ENCODE measurements at places on chromosomes 7 and 10.

- no peak for DNase-seq
Measured at GRCh38 chr10:93471110-93471651, 11.0 kb downstream of the MYOF start.

- DNase-seq: no peak
Measured at GRCh38 chr7:2954433-2954853, 89.2 kb downstream of the CARD11 start.

DNA sequence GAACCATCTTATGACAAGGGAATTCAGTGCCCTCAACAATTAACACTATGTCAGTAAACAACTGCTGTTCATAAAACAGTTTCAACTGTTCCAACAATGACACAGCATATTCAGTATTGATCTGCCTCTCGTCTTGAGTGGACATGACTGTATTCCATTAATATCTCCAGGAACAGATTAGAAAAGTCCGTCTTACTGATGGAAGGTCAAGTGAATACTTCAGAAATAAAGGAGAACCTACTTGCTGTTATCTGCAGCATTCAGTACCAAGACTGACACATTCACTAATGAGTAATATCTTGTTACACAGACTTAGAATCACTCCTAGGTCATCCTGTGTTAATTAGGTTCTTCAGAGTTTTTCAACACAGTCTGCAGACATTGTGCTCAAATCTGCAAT, 12.1 kb downstream of the KBTBD2 start:
- no peak for DNase-seq

GRCh38 chr7:147509541-147510200, 1080.9 kb upstream of the C7orf33 start:
- DNase-seq: no peak

DNA sequence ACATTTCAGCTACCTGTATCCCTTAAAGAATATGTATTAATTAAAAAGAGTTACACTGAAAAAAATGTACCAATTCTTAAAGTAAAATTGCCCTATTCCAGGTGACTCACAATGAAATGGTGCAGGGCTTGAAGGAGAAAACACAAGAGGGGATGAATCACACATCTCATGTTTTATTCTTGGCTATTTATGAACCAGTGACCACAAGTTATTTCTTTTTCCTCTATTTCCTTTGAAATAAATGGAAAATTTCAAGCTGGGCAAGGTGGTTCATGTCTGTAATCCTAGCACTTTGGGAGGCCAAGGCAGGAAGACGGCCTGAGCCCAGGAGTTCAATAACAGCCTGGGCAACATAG, 106.8 kb downstream of the UBE2H start:
- DNase-seq: no peak

GRCh38 chr10:94991243-94991888, 52.9 kb downstream of the CYP2C9 start:
- no peak for DNase-seq

DNA sequence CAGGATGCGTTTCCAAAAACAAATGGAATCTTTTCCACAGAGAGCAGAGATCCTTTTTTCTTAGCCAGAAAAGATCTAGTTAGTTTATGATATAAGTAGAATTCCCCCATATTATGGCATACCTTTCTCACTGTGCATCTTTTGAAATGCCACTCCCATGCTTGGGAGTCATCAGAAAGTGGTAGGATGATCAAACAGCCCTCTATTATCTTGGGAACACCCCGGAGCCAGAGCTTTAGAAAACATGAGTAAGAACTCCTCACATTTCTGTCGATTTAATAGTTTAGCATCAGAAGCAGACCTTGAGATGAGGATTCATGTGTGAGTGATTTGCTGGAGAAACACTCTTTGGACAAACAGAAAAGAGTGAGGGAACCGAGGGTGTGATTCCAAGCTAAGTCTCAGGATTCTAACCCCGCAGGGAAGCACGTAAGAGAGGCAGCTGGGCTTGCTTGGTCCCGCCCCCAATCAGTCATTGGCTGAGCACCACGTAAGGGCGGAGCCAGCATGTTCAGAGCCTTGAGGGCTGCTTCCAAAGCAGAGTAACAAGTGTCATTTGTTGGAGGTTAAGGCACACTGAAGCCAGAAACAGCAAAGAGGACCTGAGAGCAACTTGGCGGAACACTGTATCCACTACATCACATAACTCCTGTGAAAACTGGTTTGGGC, 43.7 kb upstream of the NXPH1 start:
- no peak for DNase-seq

- DNase-seq: no peak
Measured at GRCh38 chr10:112581921-112582320, 134.9 kb downstream of the VTI1A start.

DNA sequence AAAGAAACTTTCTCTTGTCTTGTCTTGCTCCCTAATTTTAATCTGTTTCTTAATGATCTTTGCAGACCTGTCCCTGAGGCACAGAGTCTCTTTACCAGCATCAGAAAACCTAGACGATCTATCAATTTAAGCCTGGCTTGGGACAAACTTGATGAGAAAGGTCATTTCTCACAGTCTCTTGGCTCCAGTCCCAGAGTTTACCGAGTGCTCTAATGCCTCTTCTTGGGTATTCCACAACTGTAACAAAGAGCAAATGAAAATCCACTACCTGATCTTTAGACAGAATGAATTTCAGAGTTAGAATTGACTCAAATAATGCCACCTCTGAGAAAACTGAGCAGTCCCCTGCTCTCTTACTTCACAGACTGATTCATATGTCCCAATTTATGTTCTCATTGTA, 106.4 kb upstream of the DNAJB12 start:
- DNase-seq: no peak

DNA sequence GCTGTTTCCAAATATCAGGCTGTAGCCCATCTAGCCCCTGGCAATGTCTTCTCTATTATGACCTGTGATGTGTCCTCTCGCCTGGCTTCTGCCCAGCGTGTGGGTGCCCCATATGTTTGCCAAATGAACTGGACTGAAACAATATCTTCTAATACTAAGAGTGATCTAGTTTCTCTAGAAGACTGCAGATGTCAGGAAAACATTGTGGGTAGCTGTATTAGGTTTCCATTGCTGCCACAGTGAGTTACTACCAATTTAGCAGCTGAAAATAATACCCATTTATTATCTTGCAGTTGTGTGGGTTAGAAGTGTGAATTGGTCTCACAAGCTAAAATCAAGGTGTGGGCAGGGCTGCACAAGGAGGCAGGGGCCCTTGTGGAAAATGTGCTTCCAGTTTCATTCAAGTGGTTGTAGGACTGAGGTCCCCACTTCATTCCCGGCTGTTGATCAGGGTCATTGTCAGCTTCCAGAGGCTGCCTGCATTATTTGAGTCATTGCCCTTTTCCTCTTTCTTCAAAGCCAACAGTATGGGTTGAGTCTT, 202.8 kb upstream of the BMPER start:
- no peak for DNase-seq

DNA sequence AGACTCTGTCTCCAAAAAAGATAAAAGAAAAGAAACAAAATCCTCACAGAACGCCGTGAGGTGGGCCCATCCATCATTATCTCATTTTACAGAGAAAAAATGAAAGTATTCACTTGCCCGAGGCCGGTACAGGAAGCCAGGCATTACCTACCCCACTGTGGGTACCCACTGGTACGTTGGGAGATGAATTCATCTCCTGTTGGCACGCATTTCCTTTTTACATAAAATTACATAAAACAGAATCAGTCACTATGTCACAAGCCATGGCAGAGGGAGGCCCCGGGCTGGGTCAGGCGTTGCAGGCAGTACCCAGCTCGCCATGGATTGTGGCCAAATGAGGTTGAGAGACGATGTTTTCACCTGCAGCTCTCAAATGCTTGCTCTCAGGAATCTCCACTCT, 38.6 kb upstream of the TNRC18 start:
- DNase-seq: no peak

DNA sequence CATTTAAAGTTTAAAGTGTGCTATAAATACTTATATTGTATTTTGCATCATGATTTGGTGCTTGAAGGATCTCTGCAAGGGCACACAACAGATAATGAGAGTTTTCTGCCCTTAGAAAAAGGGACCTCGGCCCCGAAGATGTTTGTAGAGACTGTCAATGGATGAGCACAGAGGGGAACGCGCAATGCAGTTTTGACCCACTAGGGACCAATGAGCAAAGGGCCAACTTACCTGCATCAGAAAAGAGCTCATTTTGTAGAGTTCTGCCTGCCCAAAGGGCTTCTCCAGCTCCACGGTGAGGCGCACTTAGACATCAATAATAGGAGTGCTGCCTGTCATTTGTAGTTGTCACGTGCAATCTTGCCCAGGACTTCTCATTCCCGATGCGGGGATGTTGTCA, 91.1 kb downstream of the BUB3 start:
- DNase-seq: no peak

- no peak for DNase-seq
Measured at GRCh38 chr10:10307551-10307950, 710.1 kb upstream of the CELF2 start.

DNA sequence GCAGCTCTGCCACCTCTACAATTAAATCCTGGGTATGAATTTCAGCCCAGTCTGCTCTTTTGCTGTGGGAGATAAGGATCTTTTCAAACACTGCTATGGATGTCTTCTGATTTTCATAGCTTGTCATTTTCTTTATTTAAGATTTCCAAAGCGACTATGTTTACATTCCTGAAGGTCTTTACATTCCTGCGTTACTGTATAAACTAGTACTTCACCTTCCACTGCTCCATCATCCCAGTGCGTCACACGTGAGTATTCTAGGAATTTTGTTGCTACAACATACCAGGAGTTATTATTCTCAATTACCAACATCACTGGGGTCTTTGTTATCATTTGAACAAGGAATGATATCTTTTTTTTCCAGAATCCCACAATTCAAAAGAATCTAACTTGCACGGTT, 944.7 kb downstream of the SORCS3 start:
- no peak for DNase-seq

GRCh38 chr10:47090042-47090441, 178.8 kb downstream of the PTPN20 start:
- DNase-seq: no peak

- DNase-seq: no peak
Measured at GRCh38 chr10:122853665-122854313, 8.1 kb upstream of the CUZD1 start.

- DNase-seq: no peak
Measured at GRCh38 chr7:104895522-104896236, 118.3 kb upstream of the KMT2E start.

- DNase-seq: no peak
Measured at GRCh38 chr7:103391976-103392375, 44.5 kb downstream of the PSMC2 start.

GRCh38 chr7:68629-69028, 123.7 kb upstream of the FAM20C start:
- no peak for DNase-seq

DNA sequence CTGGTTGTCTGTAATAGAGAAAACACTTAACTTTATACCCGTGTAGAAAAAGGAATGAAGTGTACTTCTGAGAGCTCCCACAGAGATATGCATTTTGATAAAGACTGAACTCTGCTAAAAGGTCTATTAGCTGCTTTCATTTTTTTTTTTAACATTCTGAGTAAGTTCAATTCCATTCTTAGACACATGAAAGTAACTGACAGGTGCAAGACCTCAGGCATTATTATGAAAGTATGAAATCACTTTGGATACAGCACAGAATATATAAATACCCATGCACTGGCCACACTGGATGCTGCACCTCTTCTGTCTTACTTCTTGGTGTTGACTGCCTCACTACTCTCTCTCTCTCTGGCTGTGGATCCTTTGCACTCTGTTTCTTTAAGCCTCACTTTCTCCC, 46.2 kb downstream of the VWDE start:
- DNase-seq: no peak

- no peak for DNase-seq
Measured at GRCh38 chr7:44743750-44744149, 4.9 kb upstream of the ZMIZ2 start.

GRCh38 chr7:112410092-112410491, 40.2 kb upstream of the IFRD1 start:
- no peak for DNase-seq

- DNase-seq: no peak
Measured at GRCh38 chr10:70162151-70162891, 8.0 kb downstream of the SAR1A start.

DNA sequence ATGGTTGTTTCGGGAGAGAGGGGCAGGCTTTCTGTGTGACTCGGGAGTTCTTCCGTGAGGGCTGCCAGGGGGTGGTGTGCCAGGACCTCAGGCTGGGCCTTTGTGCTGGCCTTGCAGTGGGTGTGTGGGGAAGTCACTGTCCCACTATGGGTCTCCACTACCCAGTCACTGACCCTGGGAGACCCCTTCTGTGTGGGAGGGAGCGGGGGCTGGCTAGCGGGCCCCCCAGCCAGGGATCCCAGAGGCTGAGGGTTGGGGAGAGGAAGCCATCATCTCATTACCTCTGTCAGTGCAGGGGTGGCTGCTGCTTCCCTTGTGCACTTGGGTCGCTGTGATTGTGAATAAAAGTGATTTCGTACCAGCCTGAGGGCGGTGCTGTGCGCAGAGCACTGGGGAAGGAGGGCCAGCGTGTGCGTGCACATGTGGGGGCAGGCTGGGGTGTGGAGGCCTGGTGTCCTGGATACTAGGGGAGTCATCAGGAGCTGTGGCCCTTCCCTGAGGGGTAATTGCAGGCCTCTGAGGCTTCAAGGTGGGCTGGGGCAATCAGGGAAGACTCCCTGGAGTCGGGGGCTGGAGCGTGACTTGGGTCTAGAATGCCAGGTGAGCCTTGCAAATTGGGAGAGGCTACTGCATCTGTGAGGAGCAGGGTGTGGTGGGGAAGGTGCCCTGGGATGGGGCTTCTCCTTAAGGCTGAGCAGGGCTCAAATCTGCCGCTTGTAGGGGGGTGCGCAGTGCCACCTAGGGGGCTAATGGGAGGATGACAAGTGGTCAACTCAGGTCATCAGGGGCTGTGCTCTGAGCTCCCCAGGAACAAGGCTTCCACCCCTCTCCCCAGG, 98.9 kb downstream of the NEURL1 start:
- DNase-seq: no peak

GRCh38 chr7:141649137-141649864, 52.7 kb downstream of the DENND11 start:
- DNase-seq: no peak

GRCh38 chr10:21247592-21247991, 277.9 kb downstream of the SKIDA1 start:
- DNase-seq: no peak

- no peak for DNase-seq
Measured at GRCh38 chr7:143493751-143494150, 16.1 kb downstream of the TAS2R41 start.

DNA sequence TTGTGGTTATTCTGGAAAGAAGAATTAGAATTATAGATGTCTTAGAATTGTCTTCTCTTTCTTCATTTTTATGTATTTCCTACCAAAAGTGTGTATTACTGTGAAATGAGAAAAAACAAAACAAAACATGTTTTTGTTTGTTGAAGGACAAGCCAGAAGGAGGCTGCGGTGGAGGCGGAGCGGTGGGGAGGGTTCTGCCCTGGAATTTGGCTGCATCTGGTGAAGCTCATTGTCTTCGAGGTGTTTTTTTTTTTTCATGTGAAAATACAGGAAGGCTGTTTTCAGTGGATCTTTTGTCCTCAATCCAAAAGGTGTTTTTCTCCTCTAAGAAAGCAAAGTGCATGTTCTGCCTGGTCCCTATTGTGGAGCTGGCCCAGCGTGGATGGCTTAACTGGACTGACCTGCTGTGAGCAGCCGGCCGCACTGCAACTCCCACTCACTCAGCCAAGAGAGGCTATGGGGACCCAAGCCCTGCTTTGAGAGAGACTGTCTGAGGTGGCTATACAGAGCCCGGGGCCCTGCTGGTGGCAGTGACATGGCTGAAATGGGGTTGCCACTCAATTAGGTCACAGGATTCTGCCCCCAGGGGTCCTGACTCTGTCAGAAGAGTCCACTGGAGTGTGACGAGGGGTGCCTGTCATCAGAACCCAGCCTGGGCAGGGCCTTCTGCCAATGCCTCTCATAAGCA, 184.9 kb upstream of the MKI67 start:
- no peak for DNase-seq

- DNase-seq: no peak
Measured at GRCh38 chr10:24958721-24959381, 6.4 kb upstream of the PRTFDC1 start.

All from stimulated activated CD4-positive, alpha-beta T cell treated with anti-CD3 and anti-CD28 coated beads, Interleukin-15, amount 100 ng/mL, for 1 hour (primary cell).